Left ventricle myocardium inferior (tissue), 1 donor: ENCODE measurements at places on chromosomes 12 and 14. TPM values are rescaled to one million over a fixed set of nuclear protein-coding genes. Genes with fewer than 3 reads are reported as not detected.

DNA sequence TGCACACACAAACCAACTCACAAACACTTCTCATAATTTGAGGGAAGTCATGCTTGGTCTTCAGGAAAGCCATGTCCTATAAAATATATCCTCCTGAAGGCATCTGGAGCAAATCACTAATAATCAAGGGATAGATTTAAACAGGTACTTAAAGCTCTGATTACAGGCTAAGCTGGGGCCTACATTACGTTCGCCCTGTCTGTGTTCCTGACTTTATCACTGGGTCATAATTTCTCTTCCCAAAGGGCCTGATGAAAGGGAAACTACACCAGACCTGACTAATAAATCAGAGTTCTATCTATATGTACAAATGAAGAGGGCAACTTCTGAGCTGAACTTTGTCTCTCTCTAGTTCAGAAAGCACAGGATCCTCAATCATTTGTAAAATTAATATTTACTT lies 43.9 kb upstream of the RASSF8 start:
- H3K27ac ChIP-seq, result no peak overlapping the region
- no peak for DNase-seq
- no peak overlapping the region for H3K4me3 ChIP-seq
- no peaks in the 10 kb centered on the region for H3K4me1 ChIP-seq
- no peaks in the 10 kb centered on the region for H3K27me3 ChIP-seq

- H3K4me3 ChIP-seq, result no peak overlapping the region
- no peak overlapping the region for H3K27ac ChIP-seq
- peaks cover under 1% of the 10 kb centered on the region for H3K4me1 ChIP-seq
- H3K36me3 ChIP-seq, result no peaks in the 10 kb centered on the region
- no peak for DNase-seq
Observed at GRCh38 chr12:117574655-117575054, 213.2 kb upstream of the NOS1 start.

DNA sequence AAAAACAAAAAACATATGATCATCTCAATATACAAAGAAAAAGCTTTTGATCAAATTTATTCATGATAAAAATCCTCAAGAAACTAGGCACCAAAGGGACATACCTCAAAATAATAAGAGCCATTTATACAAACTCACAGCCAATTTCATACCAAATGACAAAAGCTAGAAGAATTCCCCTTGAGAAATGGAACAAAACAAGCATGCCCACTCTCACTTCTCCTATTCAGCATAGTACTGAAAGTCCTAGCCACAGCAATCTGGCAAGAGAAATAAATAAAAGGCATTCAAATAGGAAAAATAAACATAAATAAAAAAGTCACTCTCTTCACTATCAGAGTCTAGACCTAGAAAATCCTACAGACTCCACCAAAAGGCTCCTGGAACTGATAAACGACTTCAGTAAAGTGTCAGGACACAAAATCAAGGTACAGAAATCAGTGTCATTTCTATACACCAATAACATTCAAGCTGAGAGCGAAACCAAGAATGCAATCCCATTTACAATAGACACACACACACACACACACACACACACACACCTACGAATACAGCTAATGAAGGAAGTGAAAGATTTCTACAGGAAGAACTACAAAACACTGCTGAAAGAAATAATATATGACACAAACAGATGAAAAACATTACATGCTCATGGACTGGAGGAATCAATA lies 1486.2 kb upstream of the SEL1L start:
- no peak overlapping the region for H3K4me3 ChIP-seq
- no peaks in the 10 kb centered on the region for H3K27me3 ChIP-seq
- no peak overlapping the region for H3K27ac ChIP-seq
- no peaks in the 10 kb centered on the region for H3K4me1 ChIP-seq
- no peak for DNase-seq

The CYP27B1 gene
- not detected for total RNA-seq

The RAD52 gene
- 9.3 TPM for total RNA-seq

The SLC25A47 gene
- not detected for total RNA-seq

The PLBD1 gene
- total RNA-seq, result 29.1 TPM

The NTN4 gene
- 76.8 TPM for total RNA-seq

The WSCD2 gene
- total RNA-seq, result 0.14 TPM

The SAMD15 gene
- total RNA-seq, result 0.08 TPM

The ADAM20 gene
- 0.27 TPM for total RNA-seq
